Activated CD4-positive, alpha-beta T cell treated with anti-CD3 and anti-CD28 coated beads for 24 hours (primary cell): ENCODE measurements at places on chromosomes 12 and 14.

DNA sequence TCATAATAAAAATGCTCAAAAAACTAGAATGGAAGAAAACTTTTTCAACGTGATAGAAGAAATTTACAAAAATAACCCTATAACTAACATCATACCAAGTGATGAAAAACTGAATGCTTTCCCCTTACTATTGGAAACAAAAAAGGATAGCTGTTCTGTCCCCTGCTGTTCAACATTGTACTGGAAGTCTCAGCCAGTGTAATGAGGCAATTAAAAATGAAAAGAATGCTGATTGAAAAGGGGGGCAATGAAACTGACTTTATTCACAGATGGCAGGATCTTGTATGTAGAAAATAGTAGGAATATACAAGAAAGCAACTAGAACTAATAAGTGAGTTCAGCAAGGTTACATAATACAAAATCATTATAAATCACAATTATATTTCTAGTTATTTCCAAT, 337.9 kb upstream of the KITLG start:
- no peak for DNase-seq

DNA sequence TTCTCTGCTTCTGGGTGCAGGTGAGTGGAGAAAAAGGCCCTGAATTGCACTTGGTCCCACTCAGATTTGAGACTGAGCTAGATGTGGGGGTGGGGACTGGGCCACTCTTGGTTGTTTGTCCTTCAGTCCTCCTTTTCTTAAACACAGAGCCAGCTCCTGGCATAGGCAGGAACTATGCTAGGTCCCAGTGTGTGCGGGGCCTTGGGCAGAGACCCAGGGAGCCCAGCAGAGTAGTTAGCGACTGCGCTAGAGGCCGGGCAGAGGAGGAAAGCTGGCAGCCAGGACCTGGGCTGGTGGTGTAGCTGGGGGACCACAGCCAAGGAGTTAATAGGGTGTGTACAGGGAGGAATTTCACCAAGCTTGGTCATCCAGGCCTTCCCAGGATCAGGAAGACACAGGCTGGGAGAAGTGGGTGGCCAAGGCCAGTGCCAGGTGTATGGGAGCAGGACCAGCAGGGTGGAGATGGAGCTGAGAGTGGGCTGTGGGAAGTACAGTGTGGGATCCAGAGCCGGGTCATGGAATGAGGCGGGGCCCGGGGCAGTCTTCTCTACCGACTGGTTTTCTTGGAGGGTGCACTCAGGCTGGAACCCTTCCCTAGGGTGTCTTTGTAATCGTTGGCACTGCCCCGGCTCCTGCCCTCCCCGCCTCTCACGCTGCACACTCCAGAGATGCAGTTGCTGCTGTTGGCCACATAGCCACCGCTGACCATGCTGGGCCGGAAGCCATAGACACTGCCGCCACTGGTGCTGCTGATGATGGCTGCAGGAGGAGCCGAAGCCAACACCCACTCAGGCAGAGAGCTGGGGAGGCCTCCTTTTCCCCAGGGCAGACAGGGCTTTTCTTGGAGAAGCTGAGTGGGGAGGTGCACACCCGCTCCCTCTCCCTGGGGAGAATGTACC, 8.7 kb downstream of the KRT71 start:
- DNase-seq, result no peak

DNA sequence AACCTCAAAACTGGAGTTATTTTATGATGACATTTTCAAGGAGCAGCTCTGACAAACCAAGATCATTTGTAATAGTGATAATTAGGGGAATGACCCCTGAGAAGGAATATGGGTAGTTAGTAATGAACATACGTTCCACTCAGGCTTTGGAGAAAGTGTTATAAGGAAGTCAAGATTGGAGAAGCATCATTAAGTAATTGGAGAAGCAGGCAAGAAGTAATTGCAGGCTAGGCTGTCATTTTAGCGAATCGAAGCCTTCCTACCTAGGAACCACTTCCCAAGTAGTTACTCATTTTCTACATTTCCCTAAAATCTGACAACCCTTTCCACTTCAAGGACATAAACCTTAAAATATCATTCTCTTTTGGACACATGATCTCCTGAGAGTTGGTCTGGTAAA, 1.2 kb downstream of the EDDM3B start:
- no peak for DNase-seq

DNA sequence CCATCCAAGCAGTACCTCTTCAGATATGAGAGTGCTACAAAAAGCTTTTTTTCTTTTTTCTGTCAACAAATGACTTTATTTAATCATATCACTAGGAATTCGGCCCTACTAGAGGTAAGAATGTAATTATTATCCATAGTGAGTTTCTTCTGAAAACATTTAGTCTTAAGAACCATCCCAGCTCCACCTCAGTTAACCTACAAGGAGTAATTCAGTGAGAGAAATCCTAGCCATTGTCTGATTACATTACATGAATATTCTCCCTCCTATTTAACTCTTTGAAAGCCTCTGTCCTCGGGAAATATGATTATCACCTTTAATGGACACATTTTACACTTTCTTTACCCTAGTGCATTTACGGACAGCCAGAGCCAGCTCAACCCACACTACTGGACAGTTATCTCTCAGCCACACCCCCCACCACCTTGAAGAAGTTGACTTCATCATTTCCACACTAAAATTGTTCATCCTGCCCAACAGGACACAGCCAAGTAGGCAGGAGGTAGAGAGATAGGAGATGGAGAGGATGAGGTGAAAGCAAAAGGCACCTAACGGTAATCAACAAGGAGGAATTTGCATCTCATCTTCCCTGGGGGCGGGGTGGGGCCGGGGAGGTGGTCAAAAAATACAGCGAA, 1.3 kb downstream of the PPFIA2 start:
- no peak for DNase-seq

DNA sequence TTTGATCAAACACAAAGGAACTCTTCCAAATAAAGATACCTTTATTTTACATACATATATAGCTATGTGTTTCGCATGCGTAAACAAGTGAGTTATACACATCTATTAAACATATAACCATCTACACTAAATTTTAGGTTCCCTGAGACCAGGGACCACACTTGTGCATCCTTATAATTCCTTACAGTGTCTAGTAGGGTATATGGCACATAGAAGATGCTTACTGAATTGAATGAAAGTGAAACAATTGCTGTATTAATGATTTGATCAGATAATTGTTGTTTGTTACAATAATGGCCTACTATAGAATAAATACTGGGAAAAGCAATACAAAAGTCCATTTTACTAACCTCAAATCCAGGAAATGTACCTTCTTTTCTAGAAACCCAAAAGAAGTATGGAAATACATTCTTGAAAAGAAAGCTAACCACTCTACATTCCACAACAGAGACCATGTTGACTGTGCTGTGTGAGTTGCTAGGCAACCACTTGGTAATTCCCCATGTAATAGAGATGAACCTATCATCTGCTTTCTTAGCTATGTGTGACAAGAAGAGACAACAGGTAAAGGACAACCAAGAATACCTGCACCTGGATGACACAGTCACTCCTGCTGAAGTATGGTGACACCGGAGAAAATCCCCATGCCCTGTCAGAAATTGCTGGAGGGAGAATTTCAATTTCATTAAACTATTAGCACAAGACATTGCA, 11.9 kb upstream of the CIPC start:
- DNase-seq, result no peak

- DNase-seq, result no peak
Measured at GRCh38 chr12:107029081-107029480, 42.1 kb upstream of the MTERF2 start.

GRCh38 chr12:110575326-110575725, 7.8 kb downstream of the PPTC7 start:
- DNase-seq, result no peak

DNA sequence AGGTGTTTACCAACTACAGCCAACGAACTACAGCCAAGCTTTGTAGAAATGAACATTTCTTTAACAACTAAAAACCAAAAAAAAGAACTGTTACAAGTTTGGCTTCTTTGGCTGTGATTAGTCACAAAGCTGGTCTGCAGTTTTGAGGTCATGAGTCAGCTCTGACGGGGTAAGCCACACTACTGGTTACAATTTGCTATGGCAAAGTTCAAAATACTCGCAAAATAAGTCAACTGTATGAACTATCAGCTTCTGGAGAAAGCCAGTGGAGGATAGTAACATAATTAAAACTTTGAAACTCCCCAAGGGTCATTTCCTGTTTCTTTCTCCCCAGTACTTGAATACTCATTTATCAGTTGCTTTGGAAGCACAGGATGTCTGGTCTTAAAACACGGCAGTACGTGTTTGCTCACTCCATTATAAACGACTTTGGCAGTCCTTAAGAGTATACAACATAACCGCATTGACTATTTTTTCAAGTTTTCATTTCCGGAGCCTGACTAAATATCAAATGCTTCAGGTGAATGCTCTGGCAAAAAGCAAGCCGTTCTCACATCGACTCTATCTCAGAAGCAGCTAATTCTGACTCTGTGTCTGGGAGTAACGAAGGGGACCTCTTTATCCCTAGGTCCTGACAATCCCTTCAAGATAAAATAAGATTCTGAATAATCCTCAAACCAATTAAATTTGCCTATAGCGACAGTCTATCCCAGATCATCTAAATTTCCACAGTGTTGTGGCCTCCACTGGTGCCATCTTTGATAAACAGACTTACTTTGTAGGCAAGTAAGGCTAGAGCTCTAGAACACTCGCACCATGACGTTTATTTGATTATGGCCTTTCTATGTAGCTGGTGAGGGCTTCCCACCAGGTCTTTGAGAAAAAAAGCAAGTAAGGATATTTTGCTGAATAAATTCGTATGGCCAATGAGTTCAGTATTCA, 10.6 kb downstream of the PHLDA1 start:
- no peak for DNase-seq

DNA sequence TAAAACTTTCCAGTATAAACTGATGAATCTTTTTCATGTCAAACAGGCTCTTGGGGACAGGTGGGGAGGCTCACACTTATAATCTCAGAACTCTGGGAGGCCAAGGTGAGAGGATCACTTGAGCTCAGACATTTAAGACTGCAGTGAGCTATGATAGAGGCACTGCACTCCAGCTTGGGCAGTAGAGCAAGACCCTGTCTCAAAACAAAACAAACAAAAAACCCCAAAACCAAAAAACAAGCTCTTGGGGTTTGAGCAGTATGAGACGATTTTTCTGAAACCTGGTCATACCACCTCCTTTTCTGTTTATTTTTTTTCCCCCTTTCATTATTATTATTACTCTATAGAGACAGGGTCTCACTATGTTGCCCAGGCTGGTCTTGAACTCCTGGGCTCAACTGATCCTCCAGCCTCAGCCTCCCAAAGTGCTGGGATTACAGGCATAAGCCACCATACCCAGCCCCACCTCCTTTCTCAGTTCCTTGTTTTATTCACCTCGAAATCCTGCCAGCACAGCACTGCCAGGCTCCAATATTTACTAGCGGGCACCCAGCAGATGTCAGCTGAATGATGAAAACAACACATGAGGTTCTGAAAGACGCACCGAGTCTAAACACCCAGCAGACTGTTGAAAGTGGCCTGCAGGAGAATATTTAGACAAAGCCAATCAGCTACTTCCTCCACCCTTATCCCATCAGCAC, 19.5 kb upstream of the CDK17 start:
- no peak for DNase-seq

- DNase-seq, result no peak
Measured at GRCh38 chr12:58502841-58503240, 417.5 kb downstream of the LRIG3 start.

- no peak for DNase-seq
Measured at GRCh38 chr14:32509632-32510187, 180.6 kb downstream of the AKAP6 start.

DNA sequence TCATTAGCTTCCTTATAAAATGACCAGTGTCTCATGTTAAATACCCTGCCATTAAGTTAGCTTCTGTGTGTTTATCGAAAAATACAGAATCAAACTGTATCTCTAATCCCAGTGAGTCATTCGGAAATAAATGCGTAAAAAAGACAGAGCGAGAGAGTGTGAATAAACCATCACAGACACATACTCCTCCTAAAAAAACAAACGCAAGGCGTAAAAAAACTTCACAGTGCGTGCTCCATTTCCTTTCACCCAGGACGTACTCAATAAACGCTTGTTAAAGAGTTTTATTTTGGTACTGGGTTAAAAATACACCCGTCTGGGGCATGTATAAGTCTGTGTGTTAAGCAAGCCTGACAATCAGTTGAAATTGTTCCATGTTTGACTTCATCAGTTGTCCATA, 58.8 kb upstream of the ISM2 start:
- no peak for DNase-seq

DNA sequence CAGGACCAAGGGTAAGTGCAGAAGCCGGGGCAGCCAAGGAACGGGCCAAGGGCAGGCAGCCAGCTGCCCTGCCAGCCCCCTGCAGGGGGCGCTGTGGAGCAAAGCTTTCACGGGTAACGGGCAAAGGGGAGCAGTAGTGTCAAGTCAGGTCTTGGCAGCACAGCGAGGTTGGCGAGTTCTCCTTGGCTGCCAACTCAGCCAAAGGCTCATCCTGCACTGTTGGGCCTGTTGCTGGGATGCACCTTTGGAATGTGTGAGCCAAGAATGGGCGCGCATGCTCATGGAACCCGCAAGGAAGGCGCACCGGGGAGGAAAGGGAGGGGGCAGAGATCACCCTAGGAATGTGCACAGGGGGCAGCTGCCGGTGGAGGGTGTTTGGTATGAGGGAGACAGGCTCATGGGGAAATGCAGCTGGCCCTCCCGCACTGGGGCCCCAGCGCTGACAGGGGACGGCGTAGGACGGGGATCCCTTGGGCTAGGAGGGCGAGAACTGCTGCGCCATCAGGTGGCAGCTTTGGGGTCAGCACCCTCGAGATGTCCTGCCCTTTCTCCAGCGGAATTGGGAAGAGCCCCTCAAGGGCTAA, 138.0 kb downstream of the ASCL4 start:
- peak; percentile 56 for DNase-seq

GRCh38 chr12:131583090-131583712, 127.7 kb upstream of the SFSWAP start:
- DNase-seq, result no peak

DNA sequence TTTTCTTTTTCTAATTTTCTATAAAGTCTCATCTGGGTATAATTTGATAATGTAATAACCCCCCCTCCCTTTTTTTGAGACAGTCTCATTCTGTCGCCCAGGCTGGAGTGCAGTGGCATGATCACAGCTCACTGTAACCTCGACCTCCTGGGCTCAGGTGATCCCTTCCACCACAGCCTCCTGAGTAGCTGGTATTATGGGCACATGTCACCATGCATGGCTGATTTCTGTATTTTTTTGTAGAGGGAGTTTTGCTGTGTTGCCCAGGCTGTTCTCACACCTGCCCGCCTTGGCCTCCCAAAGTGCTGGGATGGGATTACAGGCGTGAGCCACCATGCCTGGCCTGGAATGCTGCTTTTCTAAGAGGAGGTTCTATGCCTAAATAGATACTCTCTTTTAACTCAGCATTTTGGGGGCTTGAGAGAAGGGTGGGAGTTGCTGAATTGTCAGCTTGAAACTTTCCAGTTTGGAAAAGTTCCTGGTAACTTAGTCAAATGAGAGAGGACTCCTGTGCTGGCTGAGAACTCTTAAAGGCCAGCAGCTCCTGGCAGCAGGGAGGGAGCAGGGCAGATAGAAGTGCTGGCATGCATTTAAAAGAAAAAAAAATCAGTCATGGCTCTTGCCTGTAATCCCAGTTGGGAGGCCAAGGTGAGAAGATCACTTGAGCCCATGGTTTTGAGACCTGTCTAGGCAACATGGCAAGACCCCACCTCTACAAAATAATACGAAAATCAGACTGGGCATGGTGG, 13.0 kb downstream of the NUDT4 start:
- no peak for DNase-seq
